ENCODE measurements at places on chromosomes 5 and 9.

GRCh38 chr5:7638456-7638855, 212.5 kb downstream of the CFAP90 start:
- DNase-seq: no peak

DNA sequence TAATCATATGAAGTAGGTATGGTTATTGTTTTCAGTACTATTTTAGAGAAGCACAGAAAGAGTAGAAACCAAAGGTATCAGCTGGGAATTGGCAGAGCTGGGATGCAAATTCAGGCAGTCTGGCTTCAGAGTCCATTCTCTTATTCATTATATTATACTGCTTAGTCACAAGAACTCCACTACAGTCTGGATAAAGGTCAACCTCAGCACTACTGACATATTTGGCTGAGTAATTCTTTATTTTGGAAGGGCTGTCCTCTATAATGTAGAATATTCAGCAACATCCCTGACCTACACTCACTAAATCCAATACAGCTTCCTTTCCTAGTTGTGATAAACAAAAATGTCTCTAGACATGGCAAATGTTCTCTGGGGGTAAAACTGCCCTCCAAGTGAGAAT, 37.6 kb downstream of the PTGER4 start:
- peak; percentile 76 for DNase-seq

GRCh38 chr9:7117676-7118561, 360.1 kb downstream of the KDM4C start:
- peak; percentile 75 for DNase-seq

- DNase-seq: peak; percentile 94
Observed at GRCh38 chr5:34608859-34609648, 47.1 kb upstream of the RAI14 start.

- no peak for DNase-seq
Observed at GRCh38 chr5:109291090-109291489, 118.7 kb downstream of the PJA2 start.

GRCh38 chr9:2385746-2386145, 235.8 kb upstream of the VLDLR start:
- no peak for DNase-seq

DNA sequence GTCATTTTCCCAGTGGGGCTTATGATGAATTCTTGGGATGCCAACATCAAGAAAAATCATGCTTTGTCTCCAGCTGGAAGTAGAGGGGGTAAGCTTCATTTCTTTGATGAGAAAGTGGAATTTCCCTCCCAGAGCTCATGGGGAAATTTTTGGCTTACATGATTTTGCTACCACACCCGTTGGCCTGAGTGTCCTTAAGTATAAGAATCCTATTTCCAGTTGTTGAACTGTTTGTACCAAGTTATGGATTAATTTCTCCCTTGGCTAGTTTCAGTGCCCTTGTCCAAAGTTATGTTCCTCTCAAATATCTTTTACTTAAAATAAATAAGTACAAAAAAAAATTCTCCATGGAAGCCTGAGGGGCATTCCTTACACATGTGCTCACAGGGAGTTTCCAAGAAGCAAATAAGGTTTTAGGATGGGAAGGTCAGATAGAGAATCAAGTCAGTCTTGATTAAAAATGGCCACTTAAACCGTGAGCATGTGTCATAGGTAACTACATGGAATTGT, 82.3 kb downstream of the PTCD2 start:
- peak; percentile 70 for DNase-seq

DNA sequence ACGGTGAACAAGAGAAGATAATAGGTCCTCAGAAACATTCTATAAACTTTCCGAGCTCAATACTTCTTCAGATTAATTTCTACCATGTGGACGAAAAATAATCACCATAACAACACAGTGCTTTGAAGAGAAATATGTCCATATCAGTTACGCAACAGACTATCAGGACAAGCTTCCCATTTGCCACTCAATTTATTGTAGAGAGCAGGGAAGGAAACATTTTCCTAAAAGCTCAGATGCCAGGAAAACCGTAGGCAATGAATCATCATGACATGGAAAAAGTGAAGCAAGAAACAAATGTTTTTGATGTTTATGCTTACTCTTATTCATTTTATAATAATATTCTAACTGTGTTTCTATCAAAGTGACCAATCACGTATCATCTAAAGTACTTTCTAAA, 87.6 kb downstream of the S1PR3 start:
- DNase-seq: peak; percentile 71

GRCh38 chr5:151038412-151038745, 18.0 kb downstream of the GPX3 start:
- DNase-seq: no peak

GRCh38 chr9:23740531-23740930, 85.5 kb downstream of the ELAVL2 start:
- no peak for DNase-seq

- DNase-seq: peak; percentile 3
Observed at GRCh38 chr9:71822456-71822855, 54.1 kb upstream of the CEMIP2 start.

DNA sequence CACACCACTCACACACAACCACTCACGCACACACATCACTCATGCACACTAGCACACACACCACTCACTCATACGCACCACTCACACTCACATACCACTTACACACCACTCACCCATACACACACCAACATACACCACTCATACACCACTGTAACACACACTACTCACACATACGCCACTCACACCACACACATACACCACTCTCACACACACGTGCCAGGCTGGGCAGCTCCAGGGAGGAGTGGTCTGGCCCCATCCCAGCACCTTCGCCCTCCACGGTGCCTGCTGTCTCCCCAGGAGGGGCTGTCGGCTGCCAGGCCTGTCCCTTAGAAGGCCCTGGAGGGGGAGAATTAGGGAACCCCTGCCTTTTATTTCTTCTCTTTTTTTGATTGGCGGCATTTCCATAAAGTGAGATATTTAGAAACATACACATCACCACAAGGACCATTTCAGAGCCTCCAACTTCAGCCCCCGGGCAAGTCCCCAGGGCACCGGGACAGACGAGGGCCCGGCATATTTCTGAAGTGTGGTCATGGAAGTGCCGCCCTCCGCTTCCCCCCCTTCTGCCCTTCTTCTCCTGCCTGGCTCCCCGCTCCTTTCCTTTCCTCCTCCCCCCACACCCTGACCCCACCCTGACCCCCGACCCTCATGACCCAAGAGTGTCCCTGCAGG, 6.3 kb upstream of the ASB6 start:
- DNase-seq: no peak

GRCh38 chr9:37408933-37409710, 13.4 kb upstream of the GRHPR start:
- no peak for DNase-seq

DNA sequence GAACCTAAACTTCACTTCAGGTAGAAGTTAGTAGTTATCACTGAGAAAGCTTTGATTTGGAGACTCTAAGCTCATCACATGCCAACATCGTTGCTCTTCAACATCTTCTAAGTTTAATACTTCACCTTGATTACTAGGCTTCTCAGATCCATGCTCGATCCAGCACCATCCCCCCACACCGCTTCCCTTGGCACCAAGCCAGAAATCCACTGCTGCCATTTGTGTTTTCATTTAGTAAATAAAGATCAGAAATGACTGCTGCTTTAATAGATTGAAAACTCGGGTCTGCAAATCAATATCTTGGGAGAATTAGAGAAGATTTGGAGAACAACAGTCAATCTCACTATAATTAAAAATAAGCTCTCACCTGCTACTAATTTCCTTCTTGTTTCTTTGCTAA, 214.7 kb upstream of the NR4A3 start:
- DNase-seq: no peak

GRCh38 chr9:92911511-92912475, 34.0 kb upstream of the ZNF484 start:
- peak; percentile 41 for DNase-seq

- DNase-seq: no peak
Observed at GRCh38 chr5:5755888-5756287, 333.4 kb downstream of the ICE1 start.

DNA sequence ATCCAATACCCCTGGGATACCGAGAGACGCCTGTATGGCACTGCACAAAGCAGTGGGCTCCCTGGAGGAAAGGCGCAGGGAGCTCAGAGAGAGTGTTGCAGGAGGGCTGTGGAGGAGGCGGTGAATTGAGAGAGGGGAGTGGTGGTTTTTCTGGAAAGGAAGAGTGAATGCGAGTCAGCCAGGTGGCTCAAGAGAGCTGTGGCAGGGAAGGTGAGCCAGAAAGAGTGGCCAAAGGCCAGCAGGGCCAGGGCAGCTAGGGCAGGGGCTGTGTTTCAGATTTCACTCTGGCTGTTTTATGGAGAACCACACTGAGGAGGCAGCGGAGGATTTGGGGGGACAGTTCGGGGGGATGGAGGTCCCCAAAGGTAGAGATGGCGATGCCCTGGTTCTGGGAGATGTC, 13.0 kb upstream of the DAB2IP start:
- no peak for DNase-seq

- no peak for DNase-seq
Observed at GRCh38 chr5:59586841-59587240, 306.7 kb downstream of the PDE4D start.

DNA sequence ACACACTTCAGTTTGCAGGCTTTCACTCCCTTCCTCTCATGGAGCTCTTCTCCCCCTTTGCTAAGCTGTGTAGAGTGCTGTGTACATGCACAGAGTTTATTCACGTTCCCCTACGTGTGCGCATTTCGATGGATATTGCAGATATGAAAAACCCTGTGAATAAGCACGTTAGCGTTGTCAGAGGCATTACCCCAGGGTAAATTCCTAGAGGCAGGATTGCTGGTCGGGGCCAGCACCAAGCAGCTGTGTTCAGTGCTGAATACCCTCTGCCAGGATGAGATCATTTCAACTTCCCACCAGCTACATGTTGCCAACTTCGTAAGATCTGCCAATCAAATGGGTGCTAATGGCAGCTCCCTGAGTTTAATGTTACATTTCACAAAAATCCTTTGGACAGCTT, 172.3 kb upstream of the PPP1R26 start:
- DNase-seq: no peak

DNA sequence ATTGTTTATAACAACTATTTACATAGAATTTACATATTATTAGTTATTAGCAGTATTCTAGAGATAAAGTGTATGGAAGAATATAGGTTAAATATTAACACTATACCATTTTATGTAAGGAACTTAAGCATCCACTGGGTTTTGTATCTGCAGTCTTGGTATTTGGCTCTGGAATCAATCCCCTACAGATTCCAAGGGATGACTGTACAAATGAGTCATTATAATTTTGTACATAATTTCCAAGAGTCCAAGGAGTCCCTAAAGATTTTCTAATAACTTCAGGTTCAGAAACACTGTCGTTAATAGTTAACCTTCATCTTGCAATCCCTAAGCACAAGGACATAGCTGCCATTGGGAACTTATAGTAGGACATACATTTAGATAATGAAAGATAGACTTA, 254.8 kb upstream of the PDE4D start:
- DNase-seq: peak; percentile 73

DNA sequence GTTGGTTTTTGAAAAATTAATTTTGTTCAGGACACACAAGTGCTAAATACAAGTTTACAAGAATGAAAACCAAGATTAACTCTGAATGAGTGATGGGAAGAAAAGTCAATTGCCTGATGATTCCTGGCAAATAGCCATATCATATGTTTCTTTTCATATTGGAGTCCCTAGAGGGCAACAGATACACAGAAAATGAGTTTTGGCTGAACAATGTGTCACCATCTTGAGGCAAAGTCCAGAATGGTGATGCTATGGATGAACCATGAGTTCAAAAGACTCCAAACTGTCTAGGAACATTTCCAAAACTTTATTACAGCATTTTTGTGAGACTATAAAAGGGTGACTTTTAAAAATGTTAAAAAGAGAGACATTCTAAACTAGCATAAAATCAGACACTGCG, 382.9 kb downstream of the TMEM161B start:
- DNase-seq: no peak

- DNase-seq: no peak
Observed at GRCh38 chr9:117825609-117826347, 121.6 kb downstream of the TLR4 start.

- peak; percentile 95 for DNase-seq
Observed at GRCh38 chr9:127336506-127337352, 60.2 kb upstream of the SLC2A8 start.

DNA sequence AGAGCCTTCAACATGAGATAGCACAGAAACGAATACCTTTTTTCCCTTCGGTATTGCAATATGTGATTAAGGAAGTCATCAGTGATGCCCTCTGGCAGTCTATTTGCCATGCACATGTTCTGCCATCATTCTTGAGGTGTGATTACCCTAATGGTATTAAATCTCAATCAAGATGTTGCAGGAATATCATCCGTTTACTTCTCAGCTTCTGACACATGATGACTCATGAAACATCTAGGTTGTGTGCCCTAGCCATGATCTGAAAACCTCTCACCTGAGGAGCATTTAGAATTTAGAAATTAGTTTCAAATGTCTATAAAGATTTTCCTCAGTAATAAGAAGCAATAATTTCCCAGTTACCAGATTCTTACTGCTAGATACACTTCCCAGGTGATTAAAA, 209.1 kb downstream of the ADGRV1 start:
- DNase-seq: no peak

GRCh38 chr9:124306098-124306735, 48.5 kb downstream of the NEK6 start:
- peak; percentile 95 for DNase-seq

- DNase-seq: no peak
Observed at GRCh38 chr5:43296835-43297234, 16.4 kb downstream of the HMGCS1 start.

DNA sequence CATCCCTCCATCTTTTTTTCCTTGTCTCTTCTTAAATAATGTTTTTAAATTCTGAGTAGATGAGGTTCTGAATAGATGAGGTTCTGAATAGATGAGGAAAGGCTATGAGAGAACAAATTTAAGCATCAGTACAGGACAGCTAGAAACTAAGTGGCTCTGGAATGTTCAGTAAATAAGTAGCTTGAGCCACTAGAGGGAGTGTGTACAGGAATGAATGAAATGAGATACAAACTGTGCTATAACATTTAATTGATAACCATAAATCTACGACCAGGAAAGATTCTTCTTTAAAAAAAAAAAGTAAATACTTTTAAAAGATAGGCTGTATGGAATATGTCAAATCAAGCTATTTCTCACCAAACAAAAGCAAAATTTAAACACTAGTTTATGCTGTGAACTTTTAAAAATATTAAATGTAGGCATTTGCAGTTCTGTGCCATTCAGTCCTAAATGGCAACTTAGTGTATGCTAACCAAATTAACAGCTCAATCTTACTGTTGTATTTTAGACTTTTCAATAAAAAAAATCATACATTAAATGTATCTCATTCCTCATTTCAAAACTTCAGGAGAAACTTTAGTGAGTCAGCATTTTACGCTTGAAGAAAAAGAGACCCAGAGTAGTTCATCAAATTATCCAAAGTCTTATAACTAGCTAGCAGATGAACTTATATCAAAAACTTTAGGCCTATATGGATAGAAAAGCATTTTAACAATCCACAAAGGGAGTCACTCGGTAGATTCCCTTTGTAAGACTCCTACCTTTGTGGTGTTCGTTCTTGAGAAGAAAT, 70.4 kb upstream of the SNX2 start:
- DNase-seq: peak; percentile 61

- peak; percentile 20 for DNase-seq
Observed at GRCh38 chr9:96567203-96567700, 52.4 kb downstream of the CDC14B start.

Measured in iris pigment epithelial cell (primary cell).